ENCODE measurements at places on chromosomes 1 and 21.
A peak's percentile ranks its signal among the peaks of the same experiment; 100 is the strongest.

- DNase-seq: peak; percentile 34
Measured at GRCh38 chr1:186662752-186663151, 17.5 kb downstream of the PTGS2 start.

DNA sequence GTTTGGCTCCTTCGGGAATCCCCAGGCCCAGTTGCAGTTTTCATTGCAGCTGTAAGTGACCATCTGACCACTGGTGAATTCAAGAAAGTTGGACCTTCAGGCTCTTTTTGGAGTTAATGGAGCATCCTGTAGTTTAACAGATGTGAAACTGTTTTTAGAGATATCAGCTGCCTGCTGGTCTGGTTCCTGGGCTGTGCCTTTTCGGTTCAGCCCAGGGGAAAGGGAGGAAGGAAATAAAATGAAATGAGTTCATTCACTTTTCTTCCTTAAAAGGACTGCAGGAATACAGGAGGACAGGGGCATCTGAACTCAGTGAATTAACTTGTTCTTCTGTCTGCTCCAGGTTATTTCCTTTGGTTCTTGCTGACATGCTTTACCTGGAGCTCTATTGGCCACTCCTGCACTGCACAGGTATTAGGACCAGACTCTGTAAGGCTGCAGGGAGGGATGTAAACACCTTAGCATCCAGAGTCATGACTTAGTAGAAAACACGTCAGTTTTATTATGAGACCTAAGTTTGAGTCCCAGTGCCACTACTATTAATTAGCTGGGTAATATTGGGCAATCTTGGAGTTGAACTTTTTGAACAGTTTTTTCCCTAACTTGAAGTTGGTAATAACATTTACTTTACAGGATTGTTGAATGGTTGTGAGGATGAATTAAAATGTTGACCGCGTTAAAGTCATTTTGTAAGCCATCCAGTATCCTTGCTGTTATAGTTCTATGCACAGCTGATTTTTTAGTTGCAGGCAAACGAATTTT is 83.6 kb downstream of the LRRC8D start:
- DNase-seq: no peak

GRCh38 chr1:170221031-170221430 is 75.3 kb downstream of the NTMT2 start:
- DNase-seq: no peak

GRCh38 chr21:14453339-14454015 is 70.5 kb upstream of the HSPA13 start:
- DNase-seq: no peak

DNA sequence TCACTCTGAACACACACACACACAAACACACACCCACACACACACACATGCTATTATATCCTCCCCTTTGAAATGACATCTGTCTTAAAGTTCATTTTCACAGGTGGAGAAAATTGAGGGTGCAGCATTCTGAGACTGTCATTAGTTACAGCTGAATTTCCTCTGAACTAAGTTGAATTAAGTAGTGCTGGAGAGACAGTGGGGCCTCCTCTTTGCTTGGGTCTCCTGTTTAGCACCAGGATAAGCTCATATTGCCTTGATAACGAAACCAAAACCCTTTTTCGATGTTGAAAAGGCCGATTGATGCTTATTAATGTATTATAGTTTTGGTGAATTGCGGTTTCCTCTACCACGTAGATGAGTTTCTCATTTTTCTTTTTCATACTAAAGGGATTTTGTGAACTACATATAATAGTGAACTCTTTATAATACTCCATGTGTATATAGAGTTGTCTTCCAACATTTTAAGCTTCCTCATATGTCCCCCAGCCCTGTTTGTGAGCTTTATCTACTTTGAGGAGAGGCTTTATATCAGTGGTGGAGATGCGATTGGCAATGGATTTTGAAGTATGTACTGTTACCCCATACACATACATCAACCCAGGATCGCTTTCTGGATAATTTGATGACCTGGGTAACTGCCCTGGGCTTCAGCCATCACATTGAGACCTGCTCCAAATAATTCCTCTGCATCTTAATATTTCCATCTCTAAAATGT is 17.4 kb downstream of the DYNLT5 start:
- no peak for DNase-seq

DNA sequence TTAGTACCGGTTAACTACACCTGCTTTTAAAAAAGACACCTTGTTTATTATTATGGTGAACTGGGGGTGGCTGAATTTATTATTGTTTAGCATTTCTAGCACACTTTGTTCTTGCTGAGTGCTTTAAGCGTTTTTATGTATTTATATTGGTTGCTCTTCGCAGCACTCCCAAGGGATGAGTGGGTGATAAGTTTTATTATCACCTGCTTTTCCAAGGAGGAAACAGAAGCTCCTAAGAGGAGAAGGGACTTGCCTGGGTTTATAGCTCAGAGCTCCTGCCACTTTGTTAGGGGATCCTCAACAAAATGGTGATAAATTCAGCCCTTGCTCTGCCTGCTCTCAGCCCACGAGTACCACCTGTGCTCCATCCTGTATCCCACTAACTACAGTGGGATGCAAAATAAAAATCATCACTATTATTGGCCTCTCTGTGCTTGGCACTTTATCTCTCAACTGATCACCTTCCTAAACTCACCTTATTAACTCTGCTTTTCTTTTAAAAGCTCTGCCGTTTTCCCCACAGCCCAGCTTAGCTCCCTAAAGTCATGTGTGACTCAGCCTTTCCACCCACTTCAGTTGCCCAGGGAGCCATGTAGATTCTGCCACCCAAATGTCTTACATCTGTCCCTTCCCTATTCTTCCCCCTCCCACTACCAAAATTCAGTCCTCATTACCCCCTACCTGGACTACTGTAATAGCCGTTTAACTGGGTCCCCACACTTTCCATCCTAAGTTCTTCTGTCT is 44.5 kb downstream of the BCL9 start:
- no peak for DNase-seq

DNA sequence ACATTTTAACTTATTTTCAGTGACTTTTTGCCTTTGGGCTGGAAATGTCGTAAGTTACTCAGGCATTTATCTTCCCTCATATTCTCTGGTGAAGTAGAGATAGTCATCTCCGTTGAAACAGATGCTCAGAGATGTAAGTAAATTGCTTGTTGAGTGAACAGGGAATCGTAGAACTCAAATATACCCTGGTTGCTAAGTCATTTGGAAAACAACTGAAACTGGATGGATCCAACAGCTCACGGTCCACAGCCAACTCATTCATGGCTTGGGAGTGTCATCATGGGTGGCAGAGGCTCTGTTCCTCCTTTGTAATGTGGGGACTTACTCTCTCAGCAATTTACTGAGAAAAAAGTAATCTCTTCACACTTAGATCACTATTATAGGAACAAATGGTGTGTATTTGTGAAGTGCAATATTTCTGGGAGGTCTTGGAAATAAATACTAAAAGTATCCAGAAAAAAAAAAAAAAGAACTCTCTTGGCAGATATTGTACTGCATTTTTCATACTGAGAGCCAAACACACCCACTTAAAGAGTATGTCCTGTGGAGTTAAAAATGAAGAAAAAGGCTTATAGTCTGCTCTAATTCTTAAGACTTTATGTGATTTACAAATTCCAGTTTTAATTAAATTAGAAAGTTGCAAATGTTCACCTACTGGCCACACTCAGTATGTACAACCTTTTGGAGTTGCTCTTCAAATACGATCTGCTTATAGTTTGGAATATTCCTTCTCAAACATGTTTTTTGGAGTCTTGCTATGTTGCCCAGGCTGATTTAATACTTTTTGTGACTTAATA is 107.4 kb downstream of the LEPR start:
- peak; percentile 43 for DNase-seq

Measured in adipocyte (in vitro differentiated cells).